Omental fat pad (tissue), 4 donors: ENCODE measurements at places on chromosomes 3 and 15.

DNA sequence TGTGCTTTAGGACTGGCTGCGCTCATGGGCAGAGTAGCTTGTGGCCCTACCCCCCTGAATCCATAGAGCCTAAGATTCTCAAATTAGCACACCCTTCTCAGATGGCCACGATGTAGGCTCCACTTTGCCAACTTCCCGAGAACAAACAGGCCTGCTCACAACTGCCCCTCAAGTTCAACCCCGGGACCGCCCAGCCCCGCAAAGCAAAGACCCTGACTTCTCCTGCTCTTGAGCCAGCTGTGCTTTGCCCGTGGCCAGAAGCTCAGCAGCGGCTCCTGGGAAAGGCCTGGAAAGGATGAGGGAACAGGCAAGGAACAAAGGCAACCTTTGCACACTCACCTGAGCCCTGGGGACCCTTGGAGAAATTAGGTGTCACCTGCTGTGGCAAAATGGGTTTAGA, 32.0 kb downstream of the CYP11A1 start:
- DNase-seq: no peak

GRCh38 chr15:41876007-41876406, 17.8 kb downstream of the SPTBN5 start:
- DNase-seq: no peak

GRCh38 chr3:122012821-122013220, 9.2 kb downstream of the ILDR1 start:
- DNase-seq: no peak

DNA sequence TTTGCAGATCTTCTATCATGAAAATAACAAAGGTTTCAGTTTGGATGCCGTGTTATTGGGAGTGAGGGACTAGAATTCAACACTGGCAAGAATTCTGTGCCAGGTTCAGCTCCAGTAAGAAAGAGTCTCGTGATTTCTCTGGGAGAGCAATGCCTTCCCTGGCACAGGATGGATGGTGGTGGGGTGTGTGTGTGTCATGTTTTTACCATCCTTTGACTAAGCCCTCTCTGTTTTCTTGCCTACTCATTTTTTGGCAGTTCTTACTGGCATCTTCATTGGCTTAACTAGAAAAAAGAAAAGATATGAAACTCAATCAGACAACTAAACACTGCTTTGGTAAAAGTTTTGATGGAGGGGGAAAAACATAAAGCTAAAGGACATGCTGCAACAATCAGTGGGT, 86.6 kb downstream of the FMN1 start:
- DNase-seq: no peak

DNA sequence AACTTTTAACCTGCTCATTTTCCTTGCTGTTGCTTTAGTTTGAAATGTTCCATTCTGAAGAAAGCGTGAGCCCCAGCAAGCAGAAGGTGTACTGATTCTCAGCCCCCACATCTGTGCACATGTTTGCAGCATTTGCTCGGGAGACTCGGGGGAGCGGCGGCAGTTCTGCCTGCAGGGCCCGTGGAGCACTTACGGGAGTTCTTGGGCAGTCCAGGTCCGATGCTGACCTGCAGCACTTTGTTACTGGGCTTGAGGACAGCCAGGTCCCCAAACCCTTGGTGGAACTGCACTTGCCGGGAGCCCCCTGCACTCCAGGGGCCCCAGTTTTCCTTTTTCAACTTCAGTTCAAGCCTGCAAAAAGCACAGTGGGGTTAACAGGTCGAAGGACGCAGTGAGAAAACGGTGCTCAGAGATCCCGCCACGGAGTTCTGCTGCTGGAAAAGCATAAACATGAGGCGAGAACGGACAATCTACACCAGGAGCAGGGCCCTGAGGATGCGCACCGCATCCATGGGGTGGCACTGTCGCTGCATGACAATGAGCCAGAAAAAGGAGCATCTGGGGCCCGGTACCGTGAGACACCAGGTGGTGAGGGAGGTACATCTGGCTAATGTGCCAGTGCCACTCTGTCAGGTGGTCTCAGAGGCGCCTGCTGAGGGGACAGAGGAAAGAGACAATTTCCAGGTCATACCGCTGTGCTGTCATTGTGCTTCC, 45.6 kb upstream of the LDHAL6B start:
- no peak for DNase-seq

GRCh38 chr3:109050591-109051167, 67.3 kb downstream of the MORC1 start:
- DNase-seq: no peak
